ENCODE measurements at places on chromosomes 16 and 17.

DNA sequence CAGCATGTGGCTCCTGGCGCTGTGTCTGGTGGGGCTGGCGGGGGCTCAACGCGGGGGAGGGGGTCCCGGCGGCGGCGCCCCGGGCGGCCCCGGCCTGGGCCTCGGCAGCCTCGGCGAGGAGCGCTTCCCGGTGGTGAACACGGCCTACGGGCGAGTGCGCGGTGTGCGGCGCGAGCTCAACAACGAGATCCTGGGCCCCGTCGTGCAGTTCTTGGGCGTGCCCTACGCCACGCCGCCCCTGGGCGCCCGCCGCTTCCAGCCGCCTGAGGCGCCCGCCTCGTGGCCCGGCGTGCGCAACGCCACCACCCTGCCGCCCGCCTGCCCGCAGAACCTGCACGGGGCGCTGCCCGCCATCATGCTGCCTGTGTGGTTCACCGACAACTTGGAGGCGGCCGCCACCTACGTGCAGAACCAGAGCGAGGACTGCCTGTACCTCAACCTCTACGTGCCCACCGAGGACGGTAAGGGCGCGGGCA lies 645 bp downstream of the NLGN2 start:
- no peak for DNase-seq

GRCh38 chr17:67829331-67829730 lies 4.0 kb downstream of the BPTF start:
- no peak for DNase-seq

DNA sequence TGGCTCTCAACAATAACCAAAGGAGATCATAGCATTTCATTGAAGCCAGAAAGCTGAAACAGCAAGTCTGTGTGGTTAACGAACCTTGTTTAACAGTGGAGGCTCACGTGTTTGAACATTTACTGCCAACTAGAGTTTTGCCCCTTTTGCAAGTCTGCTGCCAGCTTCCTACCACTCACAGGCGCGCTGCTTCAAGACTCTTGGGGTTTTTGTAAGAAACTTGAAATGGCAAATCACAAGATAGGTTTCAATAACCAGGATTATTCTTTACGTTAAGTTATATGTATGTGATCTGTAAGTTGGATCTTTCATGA lies 1.2 kb downstream of the SNTB2 start:
- DNase-seq, result peak; percentile 65

GRCh38 chr16:27665881-27666280 lies 115.9 kb downstream of the KATNIP start:
- DNase-seq, result no peak

GRCh38 chr17:16444258-16444886 lies 29.0 kb downstream of the TRPV2 start:
- no peak for DNase-seq

DNA sequence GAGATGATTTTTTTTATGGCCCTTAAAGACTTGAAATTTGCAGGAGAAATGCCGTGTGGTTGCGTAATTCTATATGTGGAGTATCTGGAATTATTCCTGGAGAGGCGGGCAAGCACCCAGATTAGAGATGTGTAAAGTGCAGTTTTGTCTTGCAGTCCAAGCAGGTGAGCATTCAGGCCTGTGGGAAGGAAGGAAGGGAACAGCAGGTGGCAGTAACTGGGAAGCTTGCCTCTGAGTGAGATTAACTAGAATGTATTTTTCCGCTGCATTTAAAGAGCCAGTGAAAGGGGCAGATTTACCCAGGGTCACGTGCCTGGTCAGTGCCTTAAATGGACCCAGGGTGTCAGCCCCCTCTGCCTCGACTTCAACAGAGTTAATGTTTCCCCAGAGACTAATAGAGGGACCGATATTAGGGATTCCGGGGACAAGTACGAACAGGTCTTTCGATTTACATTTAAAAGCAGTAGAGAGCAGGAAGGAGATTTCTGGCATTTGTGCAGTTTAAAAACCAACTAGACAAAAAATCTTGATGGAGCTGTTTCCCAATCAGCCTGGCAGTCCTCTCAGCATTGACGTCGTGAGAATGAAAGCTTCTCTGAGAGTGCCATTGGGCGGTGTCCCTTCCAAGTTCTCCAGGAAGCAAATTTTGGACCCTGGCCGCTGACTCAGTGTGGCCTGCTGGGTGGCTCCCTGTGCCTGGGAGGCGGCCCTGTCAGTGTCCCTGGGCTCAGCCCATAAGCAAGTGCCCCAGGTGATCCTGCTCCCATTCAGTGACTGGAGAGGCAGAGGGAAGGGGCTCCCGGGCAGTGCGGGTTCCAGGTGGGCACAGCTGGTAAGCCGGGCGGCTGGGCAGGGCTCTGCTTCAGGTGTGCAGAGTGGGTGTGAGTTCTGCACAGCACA lies 38.2 kb downstream of the KSR1 start:
- peak; percentile 7 for DNase-seq

DNA sequence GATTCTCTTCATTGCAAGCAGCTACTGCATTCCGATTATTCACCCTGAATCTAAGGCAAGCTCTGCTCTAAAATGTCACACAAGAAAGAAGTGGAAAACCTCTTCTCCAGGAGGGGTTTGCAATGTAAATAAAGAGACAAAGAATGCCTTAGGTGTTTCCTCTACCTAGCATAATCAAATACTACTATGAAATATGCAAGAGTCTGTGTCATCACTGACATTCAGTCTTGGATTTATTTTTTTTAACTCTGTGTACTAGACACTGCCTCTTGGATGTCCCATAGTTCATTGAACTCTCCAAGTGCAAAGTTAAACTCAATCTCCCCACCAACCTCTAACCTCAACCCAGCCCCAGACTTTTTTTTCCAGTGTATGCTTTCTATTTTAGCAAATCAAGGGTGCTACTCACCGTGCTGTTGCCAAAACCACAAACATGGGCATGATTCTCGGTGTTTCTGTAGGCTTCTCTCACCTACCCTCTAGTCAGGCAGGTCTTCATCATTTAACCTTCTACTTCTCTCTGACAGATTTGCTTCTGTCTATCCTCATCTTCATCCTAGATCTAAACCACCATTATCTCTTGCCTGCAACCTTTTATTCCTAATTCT lies 329.1 kb downstream of the CDH13 start:
- DNase-seq, result no peak

GRCh38 chr17:71681427-71682173 lies 439.2 kb upstream of the SOX9 start:
- no peak for DNase-seq

DNA sequence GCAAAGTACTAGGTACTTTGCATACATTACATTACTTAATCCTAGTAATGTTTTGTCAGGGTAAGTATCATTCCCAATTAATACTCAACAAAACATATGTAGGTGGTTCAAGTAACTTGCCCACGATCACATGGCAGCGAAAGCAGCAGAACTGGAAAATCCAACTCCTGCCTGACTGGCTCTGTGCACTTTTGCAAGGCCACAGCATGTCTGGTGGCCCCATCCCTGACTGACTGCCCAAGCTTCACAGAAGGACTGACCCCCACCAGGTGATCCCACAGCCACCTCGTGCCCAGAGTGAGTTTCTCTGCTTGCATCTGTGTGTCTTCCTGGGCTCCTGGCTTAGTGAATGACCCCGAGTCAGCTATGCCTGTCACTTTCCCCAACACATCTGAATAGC lies 11.4 kb downstream of the CNP start:
- DNase-seq, result no peak

DNA sequence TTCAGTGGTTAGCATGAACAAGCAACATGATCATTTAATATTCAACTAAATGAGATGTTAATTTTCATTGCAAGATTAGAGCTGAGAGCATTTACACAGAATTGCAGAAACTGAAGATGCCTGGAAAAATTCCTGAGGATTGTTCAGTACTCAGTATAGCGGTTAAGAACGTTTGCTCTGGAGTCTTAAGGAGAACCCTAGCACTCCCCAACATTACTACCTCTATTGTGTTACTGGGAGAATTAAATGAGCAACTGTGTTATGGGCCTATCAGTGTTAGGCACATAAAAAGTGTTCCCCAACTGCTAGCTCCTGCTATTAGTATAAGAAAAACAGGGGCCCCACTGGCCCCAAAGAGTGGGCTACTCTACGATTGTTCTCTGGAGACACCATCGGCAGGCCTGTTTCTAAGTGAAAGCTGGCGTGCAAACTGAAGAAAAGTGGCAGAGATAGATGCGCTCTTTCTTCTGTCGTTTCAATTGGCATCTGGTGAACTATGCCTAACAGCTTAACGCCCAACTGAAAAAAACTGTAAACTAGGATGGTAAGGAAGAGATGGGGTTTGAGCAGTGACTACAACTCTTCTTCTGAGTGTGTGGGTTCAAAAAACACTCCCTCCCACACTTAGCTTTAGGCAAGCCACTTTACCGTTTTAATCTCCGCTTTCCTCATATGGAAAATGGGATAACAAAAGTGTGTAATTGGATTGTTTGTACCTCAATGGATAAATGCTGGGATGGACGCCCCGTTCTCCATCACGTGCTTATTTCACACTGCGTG lies 1.3 kb downstream of the CDR2 start:
- DNase-seq, result no peak

DNA sequence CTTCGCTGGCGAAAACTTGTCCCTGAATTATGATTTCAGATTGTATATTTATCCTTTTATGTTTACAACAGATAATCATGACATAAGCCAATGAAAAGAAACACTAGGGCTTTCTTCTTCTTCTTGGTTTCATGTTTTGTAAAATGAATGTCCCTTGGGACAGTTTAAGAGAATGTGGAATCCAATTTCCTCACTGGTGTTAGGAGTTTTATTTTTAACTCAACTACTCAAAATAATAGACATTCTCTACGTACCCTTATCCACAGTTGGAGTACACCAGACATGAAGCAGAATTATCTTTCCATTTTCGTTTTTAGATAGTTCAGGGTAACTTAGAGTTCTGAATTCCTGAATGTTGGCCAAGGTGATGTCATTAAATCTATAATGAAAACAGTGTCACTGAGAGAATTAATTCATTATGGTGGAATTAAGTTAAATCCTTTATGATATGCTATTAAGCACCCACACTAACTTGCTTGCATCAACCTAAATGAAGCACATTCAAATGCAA lies 43.4 kb downstream of the IRX6 start:
- DNase-seq, result no peak

DNA sequence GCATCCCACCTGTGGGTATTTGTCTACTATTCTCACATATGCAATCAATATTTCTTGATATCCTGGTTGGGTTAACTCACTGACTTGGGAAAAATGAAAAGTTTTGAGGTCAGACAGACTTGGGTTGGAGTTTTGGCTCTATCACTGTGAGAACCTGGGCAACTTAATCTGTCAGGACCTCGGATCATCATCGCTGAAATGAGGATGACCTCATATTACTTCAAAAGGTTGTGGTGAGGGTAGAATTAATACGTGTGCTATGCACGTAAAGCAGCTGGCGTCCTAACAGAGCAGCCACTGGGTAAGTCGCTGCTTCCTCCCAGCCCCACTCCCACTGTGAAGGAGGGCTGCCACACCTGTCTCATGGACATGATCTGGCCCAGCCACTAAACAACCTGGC lies 57.3 kb downstream of the COG7 start:
- DNase-seq, result no peak

DNA sequence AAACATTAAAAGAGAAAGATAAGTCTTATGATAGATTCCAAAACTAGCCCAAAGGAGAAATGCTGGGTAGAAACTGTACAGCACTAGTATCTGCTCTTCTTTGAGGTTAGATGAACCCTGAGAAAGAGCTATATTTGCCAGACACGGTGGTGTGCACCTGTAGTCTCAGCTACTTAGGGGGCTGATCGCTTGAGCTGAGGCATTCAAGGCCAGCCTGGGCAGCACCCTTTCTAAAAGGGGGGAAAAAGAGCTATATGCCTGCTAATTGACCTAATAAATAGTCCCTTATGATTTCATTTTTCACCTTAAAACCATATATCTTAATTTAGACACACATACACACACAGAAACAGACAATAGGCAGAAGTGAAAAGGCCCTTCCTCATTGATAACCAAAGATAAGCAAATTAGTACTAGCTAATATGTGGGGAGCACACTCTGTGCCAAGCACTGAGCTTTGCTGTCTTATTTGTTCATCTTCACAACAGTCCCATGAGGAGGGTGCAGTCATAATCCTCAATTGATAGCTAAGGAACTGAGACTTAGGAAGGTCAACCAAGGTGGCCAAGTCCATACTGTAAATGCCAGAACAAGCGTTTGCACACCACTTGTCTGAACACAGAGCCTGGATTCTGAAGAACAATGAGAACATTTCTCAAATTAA lies 56.6 kb upstream of the NLK start:
- DNase-seq, result no peak

GRCh38 chr16:81623365-81624102 lies 155.6 kb upstream of the PLCG2 start:
- DNase-seq, result peak; percentile 61

- DNase-seq, result no peak
Observed at GRCh38 chr17:10435096-10435495, 13.3 kb upstream of the MYH8 start.

DNA sequence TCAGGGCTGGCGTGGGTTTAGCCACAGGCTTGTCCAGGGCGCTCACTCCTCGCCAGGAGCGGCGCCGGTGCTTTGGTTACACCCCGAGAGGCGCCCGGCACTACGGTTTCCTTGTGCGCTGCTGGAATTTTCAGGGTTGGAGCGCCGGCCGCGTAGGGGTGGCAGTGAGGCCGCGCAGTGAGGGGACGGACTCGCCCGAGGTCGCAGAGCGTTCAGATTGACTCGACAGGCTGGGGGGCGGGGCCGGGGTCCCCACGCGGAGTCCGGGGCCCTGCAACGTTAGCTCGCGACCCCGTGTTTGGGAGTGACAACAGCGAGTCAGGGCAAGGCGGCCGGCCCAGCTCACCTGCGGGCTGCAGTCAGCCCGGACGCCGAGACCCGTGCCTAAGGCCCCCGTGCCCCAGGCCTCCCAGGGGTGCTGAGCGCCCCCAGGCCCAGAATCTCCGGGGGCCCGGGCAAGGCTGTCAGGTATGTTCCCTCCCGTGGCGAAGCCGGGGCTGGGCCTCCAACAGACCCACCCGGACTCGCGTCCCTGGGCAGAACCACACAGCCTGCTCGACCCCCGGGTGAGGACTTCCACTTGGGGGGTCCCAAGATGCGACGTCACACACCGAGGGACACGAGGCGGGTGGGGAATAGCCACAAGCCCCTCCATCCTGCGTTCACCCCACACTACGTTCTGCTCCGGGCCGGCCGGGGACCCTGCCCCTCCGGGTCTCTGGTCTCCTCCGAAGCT lies 1.3 kb upstream of the ACTG1 start:
- DNase-seq, result peak; percentile 62

DNA sequence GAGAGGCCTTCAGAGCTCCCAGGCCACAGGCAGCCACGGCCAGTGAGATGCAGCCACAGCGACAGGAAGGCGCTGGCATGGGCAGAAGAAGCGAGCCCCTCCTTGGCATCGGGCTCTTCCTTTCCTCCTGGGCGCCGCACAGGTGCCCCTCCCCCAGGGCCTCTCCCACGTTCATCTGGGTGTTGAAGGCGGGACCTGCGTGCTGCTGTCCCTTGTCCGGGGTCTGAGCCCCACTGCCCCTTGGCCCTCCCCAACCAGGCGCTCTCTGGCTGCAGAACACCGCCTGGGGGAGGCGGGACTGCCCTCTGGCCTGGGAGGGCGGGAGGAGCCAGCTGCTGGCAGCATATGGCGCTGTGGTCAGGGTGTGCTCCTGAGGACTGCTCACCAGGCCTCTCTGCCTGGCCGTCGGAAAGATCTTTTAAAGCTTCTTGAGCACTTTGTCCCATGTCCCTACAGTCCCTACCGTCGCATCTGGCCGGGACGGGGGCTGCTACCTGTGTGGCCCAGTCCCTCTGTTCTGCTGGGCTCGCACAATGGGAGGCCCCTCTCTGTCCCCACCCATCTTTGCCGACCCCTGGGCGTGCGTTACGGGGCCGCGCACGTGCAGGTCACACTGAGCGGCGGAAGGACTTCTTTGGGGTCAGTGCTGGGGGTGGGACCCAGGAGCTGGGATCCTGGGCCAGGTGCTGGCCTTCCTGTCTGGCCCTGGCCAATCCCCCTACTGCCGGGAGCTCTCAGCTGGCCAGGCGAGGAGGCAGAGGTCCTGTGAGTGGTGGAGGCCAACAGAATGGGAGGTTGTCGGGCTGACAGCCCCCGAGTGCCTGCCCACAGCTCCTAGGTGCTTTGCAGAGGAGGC lies 1.7 kb downstream of the SLC25A10 start:
- no peak for DNase-seq

Measured in NCI-H1105 treated with DMSO at 0.1 percent for 48 hours (cell line).